ENCODE measurements at places on chromosomes 7 and 10. TPM values are rescaled to one million over a fixed set of nuclear protein-coding genes. Genes with fewer than 3 reads are reported as not detected.
A peak's percentile ranks its signal among the peaks of the same experiment; 100 is the strongest.

OR2A1 gene
- total RNA-seq, result not detected

GRCh38 chr10:10699427-10699826 is 318.2 kb upstream of the CELF2 start:
- no peak overlapping the region for H3K27ac ChIP-seq
- peaks cover 10% of the 10 kb centered on the region for H3K4me1 ChIP-seq
- no peaks in the 10 kb centered on the region for H3K36me3 ChIP-seq

SLC26A5 gene
- not detected for total RNA-seq

LIPN gene
- total RNA-seq, result not detected

HOGA1 gene
- total RNA-seq, result 1.2 TPM

DNA sequence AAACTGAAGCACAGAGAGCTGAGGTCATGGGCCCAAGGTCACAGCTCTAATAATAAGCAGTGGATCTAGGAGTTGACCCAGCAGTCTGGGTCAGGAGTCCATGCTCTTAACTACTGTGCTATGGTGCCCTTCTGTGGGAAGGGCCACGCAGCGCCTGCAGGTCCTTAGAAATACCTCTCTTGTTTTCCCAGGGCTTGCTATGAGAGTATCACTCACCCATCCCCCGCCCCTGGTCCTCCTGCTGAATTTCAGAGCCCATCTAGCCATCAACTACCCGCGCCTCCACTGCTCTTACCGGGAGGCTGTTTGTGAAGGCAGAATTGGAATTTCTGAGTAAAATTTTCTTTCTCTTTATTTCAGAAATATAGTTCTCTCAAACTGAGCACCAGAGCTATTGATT is 27.3 kb upstream of the CRHR2 start:
- H3K36me3 ChIP-seq, result no peaks in the 10 kb centered on the region
- peaks cover 4% of the 10 kb centered on the region for H3K4me1 ChIP-seq
- H3K27me3 ChIP-seq, result no peaks in the 10 kb centered on the region
- DNase-seq, result peak; percentile 44
- H3K27ac ChIP-seq, result no peak overlapping the region
- H3K4me3 ChIP-seq, result no peak overlapping the region

GRCh38 chr7:31744294-31744874 is 57.4 kb downstream of the PPP1R17 start:
- H3K27me3 ChIP-seq, result peaks cover 41% of the 10 kb centered on the region
- H3K4me1 ChIP-seq, result no peaks in the 10 kb centered on the region
- H3K36me3 ChIP-seq, result no peaks in the 10 kb centered on the region

DNA sequence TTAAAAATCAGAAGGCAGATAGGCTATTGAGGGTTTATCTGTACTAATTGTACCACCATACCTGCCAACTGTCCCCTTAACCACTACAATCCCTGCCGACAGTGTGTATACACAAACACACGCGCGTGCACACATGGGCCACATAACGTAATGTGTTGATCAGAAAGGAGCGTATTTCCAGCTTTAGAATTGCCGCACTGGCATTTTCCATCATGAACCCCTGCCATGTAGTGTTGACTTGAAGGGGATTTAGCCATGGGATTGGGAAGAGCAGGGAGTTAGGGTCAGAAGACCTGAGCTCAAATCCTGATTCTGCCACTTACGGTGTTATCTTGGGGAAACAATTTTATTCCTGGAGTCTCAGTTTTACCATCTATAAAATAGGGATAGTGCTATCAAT is 158.9 kb downstream of the TCF7L2 start:
- DNase-seq, result no peak
- H3K27me3 ChIP-seq, result no peaks in the 10 kb centered on the region
- H3K4me3 ChIP-seq, result no peak overlapping the region
- H3K27ac ChIP-seq, result no peak overlapping the region
- H3K4me1 ChIP-seq, result peaks cover 25% of the 10 kb centered on the region

GTF2I gene
- total RNA-seq, result 310 TPM

DNA sequence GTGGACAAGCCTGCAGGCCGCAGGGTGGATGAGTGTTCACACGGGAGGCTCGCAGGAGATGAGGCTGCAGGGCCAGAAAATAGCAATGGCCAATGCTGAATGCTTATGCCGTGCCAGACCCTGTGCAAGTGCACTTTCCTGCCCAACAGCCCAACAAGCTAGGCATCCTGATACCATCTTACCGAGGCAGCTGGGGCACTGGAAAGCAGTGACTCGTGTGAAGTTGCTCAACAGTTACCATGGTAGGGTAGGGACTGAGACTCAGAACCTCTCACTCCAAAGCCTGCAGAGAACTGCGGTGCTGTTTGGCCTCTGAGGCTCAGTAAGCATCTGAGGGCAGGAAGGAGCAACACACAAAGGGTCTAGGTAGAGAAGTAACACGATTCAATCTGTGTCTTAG is 43.7 kb downstream of the JAZF1 start:
- H3K4me1 ChIP-seq, result no peaks in the 10 kb centered on the region
- no peak for DNase-seq
- H3K36me3 ChIP-seq, result no peaks in the 10 kb centered on the region
- no peak overlapping the region for H3K27ac ChIP-seq
- H3K4me3 ChIP-seq, result no peak overlapping the region
- no peaks in the 10 kb centered on the region for H3K27me3 ChIP-seq

GRCh38 chr10:104434601-104435000 is 81.0 kb downstream of the CFAP58 start:
- H3K4me3 ChIP-seq, result no peak overlapping the region
- no peaks in the 10 kb centered on the region for H3K27me3 ChIP-seq
- no peak for DNase-seq
- no peak overlapping the region for H3K27ac ChIP-seq
- H3K36me3 ChIP-seq, result no peaks in the 10 kb centered on the region

GRCh38 chr7:9846902-9847301 is 1126.8 kb upstream of the PHF14 start:
- peaks cover under 1% of the 10 kb centered on the region for H3K4me1 ChIP-seq
- H3K36me3 ChIP-seq, result no peaks in the 10 kb centered on the region
- H3K27me3 ChIP-seq, result no peaks in the 10 kb centered on the region
- H3K27ac ChIP-seq, result no peak overlapping the region
- DNase-seq, result no peak
- no peak overlapping the region for H3K4me3 ChIP-seq

CYP2C19 gene
- total RNA-seq, result not detected

GATA3 gene
- total RNA-seq, result not detected

- peak within 1 kb of the TSS; percentile 81 for H3K4me3 ChIP-seq
- H3K36me3 ChIP-seq, result no peaks in the 10 kb centered on the region
- H3K27me3 ChIP-seq, result peaks cover 64% of the 10 kb centered on the region
- peak; percentile 57 for DNase-seq
- H3K27ac ChIP-seq, result no peak within 1 kb of the TSS
These were observed at the start of gene VIPR2 for GRCh38 chr7:159144758-159145489. TSS of gene VIPR2 (minus strand) at chr7:159144867. CDS start at chr7:159144771, 96 bp downstream.

- DNase-seq, result peak; percentile 26
- peaks cover 34% of the 10 kb centered on the region for H3K4me1 ChIP-seq
- H3K36me3 ChIP-seq, result no peaks in the 10 kb centered on the region
- H3K4me3 ChIP-seq, result no peak overlapping the region
- H3K27ac ChIP-seq, result no peak overlapping the region
These were observed 63.5 kb downstream of the HIPK2 start for GRCh38 chr7:139714163-139714901.

ENTPD1 gene
- total RNA-seq, result 0.46 TPM

- no peaks in the 10 kb centered on the region for H3K27me3 ChIP-seq
- DNase-seq, result no peak
- no peaks in the 10 kb centered on the region for H3K36me3 ChIP-seq
- no peak overlapping the region for H3K27ac ChIP-seq
- H3K4me3 ChIP-seq, result no peak overlapping the region
These were observed 30.8 kb upstream of the CHST15 start for GRCh38 chr10:124124123-124124768.

GRID1 gene
- 0.31 TPM for total RNA-seq

- H3K4me3 ChIP-seq, result no peak overlapping the region
- H3K27ac ChIP-seq, result no peak overlapping the region
- H3K27me3 ChIP-seq, result no peaks in the 10 kb centered on the region
These were observed 14.5 kb downstream of the LSMEM1 start for GRCh38 chr7:112495156-112495788.

DNA sequence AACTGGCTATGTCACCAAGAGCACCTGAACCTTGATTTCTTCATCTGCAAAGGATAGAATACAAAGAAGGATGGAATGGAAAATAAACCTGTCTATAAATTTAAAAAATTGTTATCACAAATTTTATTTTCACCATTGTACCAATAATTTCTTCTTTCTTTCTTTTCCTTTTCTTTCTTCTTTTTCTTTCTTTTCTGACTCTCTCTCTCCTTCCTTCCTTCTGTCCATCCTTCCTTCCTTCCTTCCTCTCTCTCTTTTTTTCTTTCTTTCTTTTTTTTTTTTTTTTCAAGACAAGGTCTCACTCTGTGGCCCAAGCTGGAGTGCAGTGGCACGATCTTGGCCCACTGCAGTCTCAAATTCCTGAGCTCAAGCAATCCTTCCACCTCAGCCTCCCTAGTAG is 36.6 kb upstream of the SORBS1 start:
- no peak overlapping the region for H3K4me3 ChIP-seq
- H3K4me1 ChIP-seq, result no peaks in the 10 kb centered on the region
- no peaks in the 10 kb centered on the region for H3K36me3 ChIP-seq
- H3K27me3 ChIP-seq, result no peaks in the 10 kb centered on the region
- no peak overlapping the region for H3K27ac ChIP-seq
- no peak for DNase-seq

DNA sequence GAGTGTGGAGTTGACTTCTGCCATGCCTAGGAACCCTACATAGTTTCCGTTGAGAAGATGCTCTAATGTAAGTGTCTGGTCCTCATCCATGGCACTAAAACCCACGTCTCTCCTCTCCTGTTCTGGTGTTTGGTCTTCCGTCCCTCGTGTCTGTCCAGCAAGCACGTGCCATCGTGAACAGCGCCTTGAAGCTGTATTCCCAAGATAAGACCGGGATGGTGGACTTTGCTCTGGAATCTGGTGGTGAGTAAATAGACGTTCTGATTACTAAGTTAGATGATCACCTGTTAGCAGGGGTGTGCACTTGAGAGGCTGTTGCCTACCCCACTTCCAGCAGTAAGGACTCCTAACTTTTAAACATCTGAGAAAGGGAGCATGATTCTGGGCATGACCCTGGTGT is 15.1 kb upstream of the GET4 start:
- H3K4me3 ChIP-seq, result no peak overlapping the region
- no peaks in the 10 kb centered on the region for H3K36me3 ChIP-seq
- H3K27ac ChIP-seq, result no peak overlapping the region
- no peaks in the 10 kb centered on the region for H3K27me3 ChIP-seq

DEPP1 gene
- not detected for total RNA-seq

- H3K36me3 ChIP-seq, result no peaks in the 10 kb centered on the region
- H3K4me1 ChIP-seq, result peaks cover 19% of the 10 kb centered on the region
- H3K27ac ChIP-seq, result no peak overlapping the region
- no peak overlapping the region for H3K4me3 ChIP-seq
- peaks cover 12% of the 10 kb centered on the region for H3K27me3 ChIP-seq
These were observed 222.3 kb downstream of the PHTF2 start for GRCh38 chr7:78020874-78021249.

DNA sequence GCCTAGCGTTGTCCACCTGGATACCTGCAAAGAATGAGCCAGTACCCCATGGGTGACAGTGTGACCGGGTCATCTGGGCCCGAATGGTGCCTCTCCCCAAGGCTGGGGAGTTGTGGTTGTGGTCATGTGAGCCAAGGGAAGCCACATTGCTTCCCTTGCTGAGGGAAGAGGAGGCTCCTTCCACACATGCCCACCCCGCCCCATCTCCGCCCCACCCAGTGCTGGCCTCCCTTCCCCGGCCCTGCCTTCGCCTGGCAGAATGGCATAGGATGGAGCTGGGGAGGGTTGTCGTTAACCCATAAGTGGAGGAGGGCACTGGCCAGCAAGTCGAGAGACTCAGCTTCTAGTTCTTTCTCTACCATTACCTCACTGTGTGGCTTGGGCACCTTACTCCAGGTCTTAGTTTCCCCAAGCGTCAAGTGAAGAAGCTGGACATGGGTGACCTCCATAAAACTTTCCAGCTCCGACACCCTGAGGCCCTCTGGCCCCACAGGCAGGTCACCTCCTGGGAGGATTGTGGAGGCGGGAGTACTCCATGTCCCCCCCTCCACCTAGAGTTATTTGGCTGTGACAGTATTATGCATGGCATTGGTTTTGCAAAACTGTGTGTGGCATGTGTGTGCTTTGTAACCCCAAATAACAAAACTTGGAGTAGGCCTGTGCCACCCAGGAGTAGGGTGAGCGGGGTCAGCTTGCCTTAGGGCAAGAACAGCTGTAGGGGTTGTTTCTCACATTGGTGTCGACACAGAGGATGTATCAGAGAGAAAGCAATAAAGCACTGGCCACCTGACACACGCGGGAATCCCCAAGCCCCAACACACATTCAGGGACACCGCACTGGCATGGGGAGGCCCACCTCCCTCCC is 90.5 kb upstream of the MACROH2A2 start:
- H3K27ac ChIP-seq, result no peak overlapping the region
- no peak for DNase-seq
- no peak overlapping the region for H3K4me3 ChIP-seq

- no peaks in the 10 kb centered on the region for H3K27me3 ChIP-seq
- DNase-seq, result no peak
- H3K4me1 ChIP-seq, result peaks cover 21% of the 10 kb centered on the region
- no peaks in the 10 kb centered on the region for H3K36me3 ChIP-seq
- H3K27ac ChIP-seq, result no peak overlapping the region
These were observed 40.7 kb downstream of the ANK3 start for GRCh38 chr10:60348982-60349381.

- no peak for DNase-seq
- no peak overlapping the region for H3K27ac ChIP-seq
- peaks cover 10% of the 10 kb centered on the region for H3K4me1 ChIP-seq
- no peaks in the 10 kb centered on the region for H3K36me3 ChIP-seq
These were observed 162.5 kb downstream of the SNX10 start for GRCh38 chr7:26454180-26454579.

STRA8 gene
- not detected for total RNA-seq

- no peaks in the 10 kb centered on the region for H3K4me1 ChIP-seq
- H3K36me3 ChIP-seq, result no peaks in the 10 kb centered on the region
- no peaks in the 10 kb centered on the region for H3K27me3 ChIP-seq
- H3K27ac ChIP-seq, result no peak overlapping the region
- no peak overlapping the region for H3K4me3 ChIP-seq
These were observed 32.1 kb upstream of the TFEC start for GRCh38 chr7:116062666-116063065.

INSYN2A gene
- total RNA-seq, result not detected

DNA sequence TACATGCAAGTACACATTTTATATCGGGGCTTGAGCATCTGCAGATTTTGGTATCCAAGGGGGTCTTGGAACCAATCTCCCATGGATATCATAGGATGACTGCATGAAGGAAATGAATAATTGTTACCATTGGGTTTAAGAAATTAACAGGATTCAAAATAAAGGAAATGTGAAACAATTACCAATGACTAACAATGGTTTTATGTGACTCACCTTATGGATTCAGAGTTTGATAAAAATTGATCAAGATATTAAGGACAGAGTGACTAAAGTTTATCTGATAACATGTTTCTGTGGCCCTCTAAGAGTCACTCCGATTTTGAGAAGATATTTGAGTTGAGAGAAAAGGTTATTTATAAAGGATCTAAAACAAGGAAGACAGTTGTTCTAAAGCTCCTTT is 93.0 kb upstream of the ODAD2 start:
- H3K36me3 ChIP-seq, result no peaks in the 10 kb centered on the region
- no peak for DNase-seq
